ENCODE measurements at places on chromosomes 2 and 18.

GRCh38 chr18:56285387-56286065 is 352.9 kb downstream of the TXNL1 start:
- DNase-seq: no peak

- peak; percentile 80 for DNase-seq
These were observed 115.8 kb upstream of the SETBP1 start for GRCh38 chr18:44564922-44565321.

GRCh38 chr2:176758426-176758825 is 454.2 kb upstream of the HNRNPA3 start:
- DNase-seq: no peak

- peak; percentile 38 for DNase-seq
These were observed 70.4 kb upstream of the DNER start for GRCh38 chr2:229784791-229785190.

GRCh38 chr18:14925281-14925709 is 177.3 kb downstream of the ANKRD30B start:
- DNase-seq: no peak

- DNase-seq: no peak
These were observed 835.9 kb upstream of the CHAC2 start for GRCh38 chr2:52931660-52932059.

GRCh38 chr18:3388980-3389379 is 61.0 kb upstream of the TGIF1 start:
- no peak for DNase-seq

DNA sequence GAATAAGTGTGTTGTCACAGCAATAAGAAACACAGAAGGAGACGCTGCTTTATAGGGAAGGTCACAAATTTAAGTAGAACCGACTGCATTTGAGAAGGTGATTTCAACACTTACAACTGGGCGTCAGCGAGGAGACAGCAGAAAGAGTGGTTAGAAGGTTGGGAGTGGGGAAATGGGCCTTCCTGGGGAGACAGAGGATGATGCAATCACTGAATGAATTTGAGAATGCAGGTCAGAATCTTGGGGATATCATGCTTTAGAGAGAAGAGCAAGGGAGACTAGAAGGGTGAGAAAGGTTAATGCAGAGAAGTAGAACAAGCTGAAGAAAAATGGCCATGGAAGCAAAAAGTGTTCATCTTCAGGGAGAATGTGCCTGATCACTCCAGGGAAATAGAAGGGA is 616.1 kb upstream of the FAM98A start:
- DNase-seq: no peak

GRCh38 chr2:58620093-58620492 is 379.0 kb upstream of the FANCL start:
- DNase-seq: peak; percentile 60

DNA sequence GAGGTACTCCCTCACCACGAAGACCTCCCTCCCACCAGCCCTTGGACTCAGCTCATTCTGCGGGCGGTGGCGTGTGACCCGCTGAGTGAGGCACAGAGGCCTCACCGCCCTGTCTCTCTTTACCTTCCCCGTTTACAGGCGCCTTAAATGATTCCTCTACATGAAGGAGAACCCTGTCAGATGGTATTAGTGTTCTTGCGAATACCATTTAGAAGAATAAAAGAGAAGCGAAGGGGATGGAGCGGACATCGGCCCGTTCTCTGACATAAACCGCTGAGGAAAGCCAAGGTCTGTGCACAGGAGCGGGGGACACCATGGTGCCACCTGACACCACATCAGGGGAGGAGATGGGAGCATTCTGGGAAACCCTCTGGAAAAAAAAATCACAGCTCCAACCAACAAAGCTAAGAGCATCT is 179.8 kb downstream of the HDAC4 start:
- no peak for DNase-seq

- DNase-seq: peak; percentile 80
These were observed 1.7 kb downstream of the MAP2 start for GRCh38 chr2:209425471-209426071.

DNA sequence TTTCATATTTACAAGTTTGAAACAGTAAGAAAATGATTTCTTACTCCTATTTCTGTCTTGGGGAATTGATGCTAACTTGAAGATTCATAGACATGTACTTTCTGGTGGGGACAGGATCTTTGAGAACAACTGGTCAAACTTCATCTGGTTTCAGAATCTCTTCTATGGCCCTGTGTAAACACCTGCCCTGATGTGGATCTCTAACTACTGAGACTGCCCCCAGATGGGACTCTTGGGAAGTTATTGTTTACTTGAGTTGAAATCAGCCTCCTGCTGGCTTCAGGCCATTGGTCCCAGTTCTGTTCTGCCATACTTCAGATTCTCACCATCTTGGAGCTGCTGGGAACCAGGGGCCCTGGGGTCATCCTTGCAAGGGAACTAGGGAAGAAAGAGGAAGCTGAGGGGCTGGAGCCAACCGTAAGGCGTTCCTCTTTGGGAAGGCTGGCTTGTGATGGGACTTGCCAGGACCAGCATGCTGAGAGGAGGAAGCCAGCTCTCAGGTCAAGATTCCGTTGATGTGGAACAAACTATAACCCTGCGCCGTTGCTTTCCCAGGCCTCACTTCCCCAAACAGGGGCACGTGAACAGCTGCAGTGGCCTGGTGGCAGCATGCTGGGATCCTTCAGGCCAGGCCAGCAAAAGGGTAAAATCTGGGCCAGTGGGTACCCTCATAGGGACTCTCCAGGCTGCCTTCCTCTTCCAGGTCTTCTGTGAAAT is 135.5 kb upstream of the CXCR4 start:
- no peak for DNase-seq

- peak; percentile 81 for DNase-seq
These were observed 24.9 kb upstream of the RAB10 start for GRCh38 chr2:26008851-26009566.

GRCh38 chr2:15965564-15966019 is 25.2 kb downstream of the MYCN start:
- no peak for DNase-seq

- no peak for DNase-seq
These were observed 55.5 kb downstream of the CRACDL start for GRCh38 chr2:98880266-98881152.

GRCh38 chr2:212595036-212595654 is 56.5 kb upstream of the ERBB4 start:
- peak; percentile 56 for DNase-seq

GRCh38 chr2:68834737-68835376 is 36.3 kb downstream of the BMP10 start:
- DNase-seq: no peak

DNA sequence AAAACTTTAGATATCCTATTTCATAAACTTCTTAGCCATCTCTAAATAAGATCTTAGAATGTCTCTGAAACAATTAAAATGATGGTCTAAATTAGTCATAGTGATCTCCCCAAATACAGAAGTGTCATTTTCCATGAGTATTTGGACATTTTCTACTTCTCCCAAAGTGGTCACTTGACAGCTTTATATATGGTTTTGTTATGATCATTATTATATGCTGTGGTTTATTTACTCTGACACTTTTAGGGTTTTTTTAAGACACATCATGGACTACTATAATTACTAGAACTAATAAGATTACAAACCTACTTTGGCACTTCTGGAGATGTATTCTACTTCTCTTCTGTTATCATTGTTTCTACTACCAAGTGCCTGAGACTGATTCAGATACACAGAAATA is 47.1 kb downstream of the SLC25A12 start:
- DNase-seq: no peak

GRCh38 chr2:71720596-71721361 is 267.4 kb downstream of the DYSF start:
- DNase-seq: peak; percentile 16

- DNase-seq: peak; percentile 68
These were observed 83.0 kb downstream of the LPIN1 start for GRCh38 chr2:11829324-11829946.

- peak; percentile 53 for DNase-seq
These were observed 266.8 kb upstream of the CXCR4 start for GRCh38 chr2:136384531-136385303.

DNA sequence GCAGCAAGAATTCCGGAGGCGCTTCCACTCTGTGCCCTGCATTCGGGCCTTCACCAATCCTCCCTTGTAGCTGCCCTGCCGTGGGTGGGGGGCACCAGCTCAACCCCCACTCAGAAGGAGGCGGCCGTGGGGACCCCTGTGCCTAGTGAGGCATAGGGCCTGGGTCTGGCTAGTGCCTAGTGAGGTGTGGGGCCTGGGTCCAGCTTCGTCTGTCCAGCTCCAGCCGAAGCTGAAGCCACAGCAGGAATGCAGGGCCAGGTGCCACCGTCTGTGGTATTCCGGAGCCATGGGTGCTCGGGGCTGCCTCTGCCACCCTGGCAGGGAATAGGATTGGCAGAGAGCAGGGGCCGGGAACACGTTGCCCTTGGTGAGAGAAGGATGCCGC is 12.3 kb downstream of the ODC1 start:
- DNase-seq: no peak

- no peak for DNase-seq
These were observed 86.7 kb downstream of the ATL2 start for GRCh38 chr2:38290332-38290731.

GRCh38 chr2:222364285-222364895 is 60.0 kb upstream of the SGPP2 start:
- peak; percentile 1 for DNase-seq

GRCh38 chr2:14700753-14701152 is 68.2 kb downstream of the LRATD1 start:
- DNase-seq: peak; percentile 2

GRCh38 chr2:239355139-239355538 is 45.7 kb downstream of the HDAC4 start:
- DNase-seq: peak; percentile 65

GRCh38 chr18:62368100-62368499 is 43.0 kb downstream of the TNFRSF11A start:
- DNase-seq: no peak

DNA sequence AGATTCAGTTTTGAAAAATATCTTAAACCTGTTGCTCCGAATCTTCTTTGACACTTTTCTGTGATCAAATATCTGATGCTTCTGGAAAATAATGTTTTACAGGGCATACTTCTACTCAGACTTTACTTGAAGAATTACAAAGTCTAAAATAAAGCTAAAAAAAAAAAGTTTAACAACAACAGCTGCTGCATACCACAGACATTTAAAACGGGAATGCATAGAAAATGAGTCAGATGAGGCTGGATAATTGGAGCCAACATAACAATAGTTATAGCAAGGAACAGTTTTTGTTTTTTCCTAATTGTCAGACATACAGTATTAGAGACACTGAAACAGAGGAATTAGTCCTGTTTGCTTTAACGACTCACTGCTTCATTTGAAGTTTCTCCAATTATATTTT is 1090.2 kb downstream of the SUCLG1 start:
- DNase-seq: peak; percentile 3

- DNase-seq: no peak
These were observed 1351.6 kb upstream of the NRXN1 start for GRCh38 chr2:52383541-52383940.

DNA sequence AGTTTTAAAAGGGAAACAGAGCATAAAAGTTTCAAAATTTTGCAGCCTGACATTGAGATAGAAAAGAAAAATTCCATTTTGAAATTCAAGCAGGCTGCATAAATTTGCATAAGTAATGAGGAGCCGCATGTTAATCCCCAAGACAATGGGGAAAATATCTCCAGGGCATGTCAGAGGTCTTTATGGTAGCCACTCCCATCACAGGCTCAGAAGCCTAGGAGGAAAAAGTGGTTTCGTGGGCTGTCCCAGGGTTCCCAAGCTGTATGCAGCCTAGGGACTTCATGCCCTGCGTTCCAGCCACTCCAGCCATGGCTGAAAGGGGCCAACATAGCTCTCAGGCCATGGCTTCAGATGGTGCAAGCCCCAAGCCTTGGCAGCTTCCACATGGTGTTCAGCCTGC is 108.8 kb downstream of the SLC4A10 start:
- no peak for DNase-seq

DNA sequence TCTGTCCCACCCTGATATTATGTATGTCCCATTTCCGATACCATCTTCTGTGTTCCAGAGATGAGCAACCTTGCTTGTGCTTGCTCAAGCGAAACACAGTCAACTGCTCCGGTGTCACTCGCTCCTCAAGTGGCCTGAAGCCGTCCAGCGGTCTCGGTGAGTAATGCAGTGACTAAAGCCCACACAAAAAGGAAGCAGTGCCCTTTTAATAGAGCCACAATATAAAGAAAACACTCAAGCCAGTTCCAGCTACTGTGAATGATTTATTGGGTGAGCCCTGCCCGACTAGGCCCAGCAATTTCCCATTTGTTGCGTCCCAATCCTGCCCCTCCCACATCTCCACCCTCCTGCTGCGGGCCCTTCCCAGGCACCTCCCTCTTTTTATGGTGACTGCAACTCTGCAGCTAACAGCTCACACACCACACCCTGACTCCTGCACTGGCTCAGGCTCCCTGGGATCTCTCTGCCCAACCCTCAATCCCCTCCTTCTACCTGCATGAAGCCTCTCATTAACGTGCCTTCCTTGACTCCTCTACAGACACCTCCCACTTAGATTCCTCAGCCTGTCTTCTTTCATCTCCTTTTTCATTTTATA is 44.2 kb upstream of the DSC1 start:
- DNase-seq: peak; percentile 4

DNA sequence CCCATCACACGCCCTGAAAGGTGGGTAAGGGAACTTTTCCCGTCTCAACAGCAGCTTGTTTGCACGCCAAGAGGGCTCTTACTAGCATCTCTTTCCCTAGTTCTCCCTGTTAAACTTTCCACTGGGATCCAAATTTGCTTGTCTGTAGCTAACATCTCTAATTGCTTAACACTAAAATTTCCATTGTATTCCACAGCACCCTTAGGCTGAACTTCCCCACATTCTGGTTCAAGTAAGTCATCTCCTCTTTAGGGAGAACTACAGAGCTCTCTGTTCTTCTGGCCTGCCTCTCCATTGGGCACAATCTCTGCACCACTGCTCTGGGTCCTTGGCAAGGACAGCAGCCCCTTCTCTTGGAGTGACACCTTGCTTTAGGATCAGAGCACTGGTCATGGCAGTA is 24.0 kb downstream of the UNC50 start:
- no peak for DNase-seq

DNA sequence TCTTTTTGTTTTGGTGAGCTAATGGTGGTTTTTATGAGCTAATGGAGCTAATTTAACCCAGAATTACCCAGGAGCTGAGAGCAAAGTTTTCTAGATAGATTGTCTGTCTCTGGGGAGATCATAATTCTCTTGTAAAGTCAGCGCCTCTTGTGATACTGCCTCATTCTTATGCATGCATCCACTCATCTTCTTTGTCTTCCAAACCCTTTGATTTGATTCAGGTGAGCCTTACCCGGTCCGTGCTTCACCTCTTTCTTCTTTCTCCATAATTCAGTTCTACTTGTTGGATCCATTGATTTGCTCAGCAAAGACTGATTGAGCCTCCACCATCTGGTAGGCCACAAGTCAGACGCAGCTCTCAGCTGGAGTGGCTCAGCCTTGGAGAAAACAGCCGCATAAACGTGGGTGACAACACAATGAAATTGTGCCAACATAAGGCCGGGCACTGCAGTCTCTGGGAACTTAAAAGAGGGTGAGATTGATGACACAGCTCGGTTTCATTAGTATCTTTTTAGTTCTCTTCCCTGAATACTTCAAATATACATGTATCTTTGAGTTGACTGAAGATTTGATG is 158.5 kb upstream of the SH3BP4 start:
- DNase-seq: no peak

DNA sequence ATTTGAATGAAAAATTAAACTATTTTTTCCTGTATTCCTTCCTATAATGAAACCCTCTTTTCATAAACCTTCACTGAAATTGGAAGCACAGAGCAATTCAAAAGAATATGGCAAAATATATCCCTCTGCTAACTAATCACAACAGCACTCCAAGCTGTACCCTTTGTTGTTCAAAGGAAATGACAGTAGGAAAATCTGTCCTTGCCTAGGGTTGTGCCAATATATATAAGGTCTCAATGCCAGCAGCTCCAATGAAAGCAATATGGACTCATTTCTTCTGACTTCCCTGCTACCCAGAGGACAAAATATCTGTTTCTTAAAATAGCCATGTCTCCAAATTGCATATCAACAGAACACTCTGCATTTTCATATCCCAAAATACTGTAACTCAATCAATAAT is 373.9 kb upstream of the MC4R start:
- no peak for DNase-seq

All from choroid plexus epithelial cell (primary cell).